ENCODE measurements at places on chromosomes 7 and 10.

DNA sequence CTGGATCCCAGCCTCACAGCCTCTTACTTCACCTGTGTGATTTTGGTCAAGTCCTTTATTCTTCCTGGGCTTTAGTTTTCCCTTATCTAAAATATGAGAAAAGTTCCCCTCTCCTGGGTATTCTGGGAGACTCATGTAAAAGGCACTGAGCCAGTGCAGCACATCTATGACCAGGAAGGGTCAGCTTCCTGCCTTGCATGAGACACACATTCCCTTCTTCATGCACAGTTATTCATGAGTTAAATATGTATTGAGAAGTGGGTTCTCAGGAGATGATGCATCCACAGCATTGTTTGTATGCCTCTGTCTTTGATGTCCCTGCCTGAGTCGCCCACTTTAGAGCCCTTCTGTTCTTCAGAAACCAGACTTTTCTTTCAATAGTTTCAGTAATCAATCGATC, 33.3 kb downstream of the EGFR start:
- no peak for DNase-seq

GRCh38 chr7:48245751-48246472, 74.7 kb downstream of the ABCA13 start:
- DNase-seq = no peak

DNA sequence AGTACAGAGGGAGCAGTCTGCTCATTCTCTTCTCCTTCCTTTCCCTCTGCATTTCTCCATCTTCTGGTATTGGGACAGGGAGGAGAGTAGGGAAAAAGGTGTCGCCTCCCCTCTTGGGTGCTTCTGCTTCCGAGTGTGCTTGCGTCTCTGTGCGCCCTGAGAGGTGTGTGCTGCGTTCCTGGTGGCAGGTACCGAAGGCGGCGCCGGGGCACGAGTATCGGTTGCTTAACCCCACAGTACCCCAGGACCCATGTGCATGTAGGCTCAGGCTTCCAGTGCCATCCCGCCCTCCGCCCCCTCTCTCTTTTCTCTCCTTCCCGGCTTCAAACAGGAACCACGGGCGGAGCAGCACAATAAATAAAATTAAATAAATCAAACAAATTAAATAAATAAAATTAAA, 169.3 kb upstream of the GLI3 start:
- DNase-seq = no peak

DNA sequence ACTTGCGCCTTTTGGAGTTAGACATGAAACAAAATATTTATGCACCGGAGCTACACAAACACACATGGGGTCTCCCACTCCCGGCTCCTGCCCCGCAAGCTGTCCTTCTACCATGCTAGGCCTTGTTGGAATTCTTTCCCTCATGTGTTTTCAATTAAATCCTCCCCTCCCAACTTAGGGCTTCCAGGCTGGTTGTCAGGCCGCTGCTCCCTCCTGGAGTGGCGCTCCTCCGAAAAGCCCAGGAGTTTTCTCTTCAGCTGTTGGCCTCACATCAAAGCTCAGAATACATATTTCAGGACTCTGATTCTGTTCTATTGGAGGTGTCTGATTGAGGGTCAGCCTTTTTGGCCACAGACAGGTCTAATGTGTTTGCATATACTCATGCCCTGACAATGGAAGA, 113.3 kb downstream of the FANK1 start:
- DNase-seq = no peak

- no peak for DNase-seq
These were observed 47.6 kb downstream of the ZRANB1 start for GRCh38 chr10:124989526-124989925.
